ENCODE measurements at places on chromosomes 4 and X.
A peak's percentile ranks its signal among the peaks of the same experiment; 100 is the strongest.

GRCh38 chr4:156294577-156294976 is 340.9 kb upstream of the CTSO start:
- no peak for DNase-seq

DNA sequence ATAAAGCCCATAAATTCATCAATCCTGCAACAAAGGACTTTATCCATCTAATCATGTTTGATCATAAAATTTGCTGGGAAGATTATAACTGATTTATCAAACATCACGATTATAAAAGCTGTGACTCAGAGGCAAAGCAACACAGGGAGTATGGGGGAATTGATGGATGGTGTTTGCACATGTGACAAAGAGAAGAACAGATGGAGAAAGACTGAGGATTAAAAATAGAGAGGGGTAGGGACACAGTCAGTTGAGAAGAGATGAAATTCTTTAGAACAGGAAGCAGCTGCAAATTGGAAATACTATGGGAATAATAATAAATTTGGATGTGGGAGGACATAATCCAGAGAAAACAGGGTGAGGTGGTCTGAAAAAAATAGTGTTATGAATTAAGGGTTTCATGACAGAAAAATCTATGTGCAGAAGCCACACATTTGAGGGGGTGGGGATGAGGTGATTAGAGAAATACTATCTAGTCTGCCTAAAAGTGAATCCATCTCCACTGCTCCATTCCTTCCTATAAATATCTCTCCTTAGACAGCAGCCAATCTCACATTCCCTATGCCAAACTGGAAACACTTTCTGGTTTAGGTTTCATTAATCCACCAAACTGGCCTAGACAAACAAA is 6.2 kb downstream of the PRR32 start:
- DNase-seq = no peak

- DNase-seq = no peak
Observed at GRCh38 chr4:141133999-141134995, 1.0 kb upstream of the RNF150 start.

GRCh38 chrX:12825801-12826200 is 34.6 kb downstream of the PRPS2 start:
- DNase-seq = no peak

GRCh38 chr4:156956359-156956758 is 15.2 kb downstream of the PDGFC start:
- no peak for DNase-seq

DNA sequence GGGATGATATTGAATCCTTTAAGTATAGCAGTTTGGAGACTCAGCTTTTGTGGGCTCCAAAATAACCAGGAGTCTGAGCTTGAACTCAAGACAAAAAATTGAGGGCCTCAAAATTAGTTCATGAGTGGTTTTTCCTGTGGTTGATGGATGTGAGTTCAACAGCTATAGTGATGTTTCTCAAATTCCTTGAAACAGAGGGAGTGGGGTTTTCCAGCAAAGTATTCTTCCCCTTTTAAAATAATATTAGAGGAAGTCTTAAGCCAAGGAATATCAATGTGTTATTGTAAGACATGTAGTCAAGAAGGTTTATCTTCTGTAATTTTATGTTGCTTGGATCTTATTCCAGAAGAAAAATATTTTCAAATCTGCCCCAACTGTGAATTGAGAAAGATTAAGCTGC is 10.6 kb downstream of the OTC start:
- DNase-seq = no peak

DNA sequence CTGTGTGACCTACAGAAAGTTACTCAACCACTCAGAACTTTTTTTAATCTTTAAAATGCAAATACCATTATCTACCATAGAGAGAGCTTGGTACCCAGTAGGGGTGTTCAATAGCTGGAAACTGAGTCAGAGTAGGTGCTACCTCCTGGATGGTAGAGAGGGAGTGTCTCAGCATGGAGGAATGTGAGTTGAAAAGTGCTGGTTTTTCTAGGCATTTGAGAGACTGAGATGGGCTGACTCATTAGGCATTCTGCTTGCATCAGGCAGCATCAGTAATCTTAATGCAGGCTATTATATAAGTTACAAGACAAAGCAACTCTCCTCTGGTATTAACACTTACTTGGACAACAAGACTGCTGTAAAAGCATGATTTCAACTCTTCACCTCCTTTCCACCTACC is 70.9 kb upstream of the ARHGEF9 start:
- DNase-seq = no peak

- peak; percentile 74 for DNase-seq
Observed at GRCh38 chrX:130330706-130331105, 9.0 kb upstream of the SLC25A14 start.

- DNase-seq = no peak
Observed at GRCh38 chrX:30039768-30040167, 175.6 kb upstream of the MAGEB2 start.

- DNase-seq = no peak
Observed at GRCh38 chr4:113409181-113409580, 352.4 kb downstream of the CAMK2D start.

DNA sequence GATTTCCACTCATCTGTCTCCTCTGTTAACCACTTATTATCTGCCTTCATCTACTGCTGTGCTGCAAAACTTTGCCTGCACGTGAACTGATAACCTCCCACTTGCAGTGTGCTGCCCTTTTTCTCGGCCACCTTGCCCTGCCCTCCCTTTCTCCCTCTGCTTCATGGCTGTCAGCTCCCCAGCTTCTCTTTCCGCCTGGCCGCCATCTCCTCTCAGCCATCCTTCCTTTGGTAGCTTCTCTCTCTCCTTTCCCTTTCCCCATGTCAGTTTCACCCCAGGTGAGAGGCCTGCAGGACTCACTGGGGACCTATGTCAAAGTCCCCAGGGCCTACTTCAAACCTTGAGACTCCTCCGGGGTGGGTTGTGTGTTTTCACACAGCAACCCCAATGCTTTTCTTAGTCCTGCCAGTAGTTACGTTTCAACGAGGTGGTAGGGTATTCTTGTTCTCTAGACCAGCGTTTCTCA is 6.6 kb downstream of the MSL3 start:
- DNase-seq = peak; percentile 61

DNA sequence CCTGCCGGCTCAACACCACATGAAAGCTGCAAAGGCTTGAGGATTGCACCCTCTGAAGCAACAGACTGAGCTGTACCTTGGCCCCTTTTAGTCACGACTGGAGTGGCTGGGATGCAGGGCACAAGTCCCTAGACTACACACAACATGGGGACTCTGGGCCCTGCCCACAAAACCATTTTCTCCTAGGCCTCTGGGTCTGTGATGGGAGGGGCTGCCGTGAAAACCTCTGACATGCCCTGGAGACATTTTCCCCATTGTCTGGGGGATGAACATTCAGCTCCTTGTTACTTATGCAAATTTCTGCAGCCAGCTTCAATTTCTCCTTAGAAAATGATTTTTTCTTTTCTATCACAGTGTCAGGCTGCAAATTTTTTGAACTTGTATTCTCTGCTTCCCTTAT is 123.5 kb upstream of the SMARCAD1 start:
- DNase-seq = no peak

- no peak for DNase-seq
Observed at GRCh38 chr4:152920768-152921167, 15.4 kb upstream of the FHDC1 start.

DNA sequence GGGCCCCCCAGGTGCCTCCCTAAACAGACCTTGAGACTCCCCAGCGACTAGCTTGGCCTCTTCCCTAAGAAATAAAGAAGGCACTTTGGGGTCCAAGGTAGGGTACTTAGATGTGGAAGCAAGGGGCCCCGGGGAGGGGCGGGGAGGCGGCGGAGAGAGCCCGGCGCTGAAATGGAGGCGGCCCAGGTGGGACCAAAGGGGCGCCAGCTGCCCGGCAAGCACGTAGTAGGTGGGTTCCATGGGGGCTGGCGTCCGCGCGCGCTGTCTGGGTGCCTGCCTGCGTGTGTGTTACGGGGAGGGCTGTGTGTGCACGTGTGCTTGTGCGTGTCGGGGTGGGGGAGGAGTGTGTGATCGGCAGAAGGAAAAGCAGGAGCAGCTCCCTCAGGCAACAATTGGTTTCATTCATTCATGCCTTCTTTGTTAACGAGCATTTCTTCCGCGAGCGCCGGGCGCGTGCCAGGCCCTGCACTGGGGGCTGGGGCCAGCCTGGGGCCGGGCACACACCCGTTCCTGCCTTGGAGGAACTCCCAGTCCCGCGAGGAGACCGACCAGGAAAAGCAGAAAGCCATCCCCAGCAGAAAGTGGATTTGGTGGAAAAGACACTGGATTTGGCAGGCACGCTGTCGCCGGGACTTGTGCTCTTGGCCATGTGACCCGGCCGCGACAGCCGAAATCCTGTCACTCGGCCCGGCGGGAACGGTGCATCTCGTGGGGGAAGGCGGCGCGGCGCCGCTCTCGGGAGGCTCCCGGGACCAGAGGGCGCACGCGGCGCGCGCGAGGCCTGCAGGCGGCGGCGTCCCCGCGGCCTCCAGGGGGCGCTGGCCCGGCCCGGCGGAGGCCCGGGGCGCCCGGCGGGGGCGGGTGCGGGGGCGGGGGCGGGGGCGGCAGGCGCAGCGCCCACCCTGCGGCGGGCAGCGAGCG is 3.3 kb upstream of the DUSP9 start:
- DNase-seq = peak; percentile 73

DNA sequence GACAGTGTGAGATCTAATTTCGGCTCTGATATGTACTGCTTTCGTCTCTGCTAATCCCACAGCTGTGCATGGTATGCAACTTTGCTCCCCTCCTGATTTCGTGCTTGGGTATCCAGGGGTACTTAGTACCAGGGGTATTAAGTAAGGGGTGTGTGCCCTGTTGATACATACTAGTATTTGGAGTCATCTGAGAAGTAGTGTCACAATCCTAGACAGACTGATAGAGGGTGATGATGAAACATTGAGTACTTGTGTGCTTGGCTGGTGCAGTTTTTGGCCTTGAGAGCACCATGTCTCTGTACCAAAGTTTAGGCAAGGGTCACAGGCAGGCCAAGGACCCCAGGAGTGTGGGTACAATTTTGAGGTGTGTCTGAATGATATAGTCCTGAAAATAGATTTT is 10.9 kb downstream of the GPAT3 start:
- DNase-seq = no peak

GRCh38 chr4:3297066-3297859 is 4.4 kb downstream of the RGS12 start:
- no peak for DNase-seq

DNA sequence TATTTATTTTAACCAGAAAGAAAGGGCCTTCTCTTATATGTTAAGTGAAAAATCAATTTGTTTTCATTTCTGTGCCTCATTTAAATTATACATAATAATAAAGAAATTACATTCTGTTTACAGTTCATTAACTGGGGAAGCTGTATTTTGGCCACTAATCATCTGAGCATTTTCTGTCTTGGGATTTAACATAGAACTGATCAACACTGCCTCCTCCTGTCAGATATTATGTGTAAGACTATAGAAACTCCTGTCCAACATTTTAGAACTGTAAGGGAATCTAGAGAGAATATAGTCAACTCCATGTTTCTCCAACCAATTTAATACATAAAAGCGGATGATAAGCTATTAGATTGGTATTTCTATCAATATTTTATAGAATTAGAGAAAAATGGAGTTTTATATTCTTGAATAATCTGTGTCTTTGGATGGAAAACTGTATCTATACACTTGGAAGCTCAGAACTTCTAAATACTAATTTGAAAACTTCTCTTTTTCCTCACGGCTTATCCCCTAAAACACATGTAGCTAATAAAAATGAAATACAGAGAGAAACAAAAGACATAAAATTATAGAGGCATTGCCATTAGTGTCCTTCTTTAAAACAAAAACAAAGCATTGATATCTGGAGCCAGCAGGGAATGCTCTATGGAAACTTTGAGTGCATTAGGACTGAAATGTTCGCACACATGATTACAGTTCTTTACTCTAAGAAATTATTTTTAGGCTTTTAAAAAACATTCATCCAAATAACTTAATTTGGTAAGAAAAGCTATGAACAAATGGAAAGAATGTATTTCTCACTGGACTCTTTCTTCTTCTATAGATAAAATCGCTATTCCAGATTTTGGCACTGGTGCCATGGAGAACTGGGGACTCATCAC is 33.1 kb downstream of the ENPEP start:
- DNase-seq = no peak

DNA sequence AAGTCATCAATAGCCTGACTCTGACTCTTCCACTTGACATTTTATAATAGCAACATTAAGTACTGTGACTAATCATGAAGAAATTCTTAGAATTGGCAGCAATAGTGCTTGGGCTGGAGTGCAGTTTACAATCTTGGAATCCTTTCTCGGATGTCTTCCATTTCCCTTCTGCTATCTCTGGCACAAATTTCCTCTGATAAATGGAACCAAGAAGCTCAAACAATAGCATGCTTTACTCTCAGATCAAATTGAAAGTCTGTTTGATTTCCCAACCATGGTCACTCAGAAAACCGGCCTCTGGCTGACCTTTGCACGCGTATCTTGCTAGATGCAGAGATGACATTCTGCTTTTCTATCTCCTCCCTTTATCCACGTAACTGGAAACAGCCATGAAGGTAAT is 99.0 kb upstream of the SPANXC start:
- DNase-seq = no peak

- no peak for DNase-seq
Observed at GRCh38 chrX:9327747-9328145, 137.1 kb upstream of the TBL1X start.

DNA sequence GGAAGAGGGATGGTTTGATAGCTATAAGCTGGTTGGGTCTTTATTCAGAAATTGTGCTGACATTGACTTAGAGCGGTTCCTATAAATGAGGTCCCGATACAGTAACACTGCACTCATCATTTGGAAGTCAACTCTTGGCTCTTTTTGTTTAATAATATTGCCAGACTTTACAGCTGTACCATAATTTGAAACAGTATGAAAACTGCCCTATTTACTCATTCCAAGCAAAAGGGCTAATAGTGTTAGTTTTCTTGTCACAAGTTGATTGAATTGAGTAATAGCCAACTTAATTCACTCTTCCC is 128.4 kb upstream of the LIMCH1 start:
- no peak for DNase-seq

GRCh38 chr4:75714011-75714410 is 10.4 kb upstream of the USO1 start:
- DNase-seq = no peak

- no peak for DNase-seq
Observed at GRCh38 chr4:96912716-96913115, 1072.8 kb downstream of the PDHA2 start.

- no peak for DNase-seq
Observed at GRCh38 chr4:61245069-61245714, 45.1 kb downstream of the ADGRL3 start.

DNA sequence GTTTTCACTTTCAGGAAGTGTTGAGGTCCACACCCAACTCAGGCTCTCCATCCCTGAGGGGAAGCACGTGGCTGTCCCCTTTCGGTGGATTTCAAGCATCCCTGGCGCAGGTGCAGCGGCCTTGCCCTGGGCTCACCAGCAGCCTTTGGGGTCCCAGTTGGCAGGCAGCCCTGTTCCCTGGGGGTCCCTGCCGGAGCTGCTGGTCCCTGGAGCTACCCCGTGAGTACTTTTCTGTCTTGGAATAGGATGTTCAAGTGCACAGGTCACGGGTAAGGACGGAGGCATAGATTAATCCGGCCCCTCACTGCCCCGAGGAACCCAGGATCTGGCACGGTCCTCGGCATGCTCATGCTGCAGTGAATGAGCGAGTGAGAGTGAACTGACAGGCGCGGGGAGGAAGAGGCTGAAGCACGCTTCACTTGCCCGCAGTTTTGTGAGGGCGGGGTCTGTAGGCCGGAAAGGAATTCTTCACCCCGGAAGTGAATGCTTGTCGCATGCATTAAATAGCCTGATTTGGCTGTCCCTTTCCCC is 117.2 kb upstream of the FAT1 start:
- no peak for DNase-seq

Measured in activated CD4-positive, alpha-beta T cell treated with anti-CD3 and anti-CD28 coated beads, Interleukin-2, amount 10 ng/mL, durations not matched to agents 24 days and 14 days (primary cell).